ENCODE measurements at places on chromosomes 2 and 18. TPM values are rescaled to one million over a fixed set of nuclear protein-coding genes. Genes with fewer than 3 reads are reported as not detected.

GRCh38 chr18:22170421-22171257 is 1.2 kb downstream of the GATA6 start:
- no peak for DNase-seq

DNA sequence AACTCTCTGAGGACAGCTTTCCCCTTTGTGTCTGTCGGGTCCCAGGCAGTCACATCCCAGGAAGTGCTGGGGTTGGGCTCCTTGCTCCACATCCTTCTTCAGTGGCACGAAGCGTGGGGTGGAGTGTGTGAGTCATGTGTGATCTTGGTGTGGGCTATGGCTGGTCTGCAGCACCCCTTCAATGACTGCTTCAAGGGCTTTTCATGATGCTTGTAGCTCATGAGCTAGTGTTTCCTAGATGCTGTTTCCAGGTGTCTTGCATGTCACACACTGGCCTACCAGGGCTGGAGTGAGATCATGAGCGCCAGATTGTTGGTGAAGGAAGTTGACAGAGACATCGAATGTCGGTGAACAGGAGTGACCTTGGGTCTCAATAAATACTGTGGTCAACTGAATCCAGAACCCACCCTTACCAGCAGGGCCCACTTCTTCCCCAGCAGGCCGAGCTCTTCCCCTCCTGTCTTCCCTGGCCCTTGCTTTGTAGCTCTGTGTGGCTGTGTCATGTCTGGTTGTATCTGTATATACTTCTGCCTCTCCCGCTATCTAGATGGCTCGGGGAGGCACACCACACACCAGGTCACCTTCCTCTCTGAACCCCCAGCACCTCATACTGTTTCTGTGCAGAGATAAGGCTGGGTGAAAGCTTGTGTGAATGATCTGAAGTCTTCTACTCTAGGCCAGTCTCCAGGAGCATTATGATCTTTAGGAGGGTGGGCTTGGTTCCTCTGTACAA is 3.8 kb downstream of the C2orf92 start:
- no peak for DNase-seq

- no peak for DNase-seq
These were observed 18.9 kb downstream of the PTPN18 start for GRCh38 chr2:130374587-130375290.

DNA sequence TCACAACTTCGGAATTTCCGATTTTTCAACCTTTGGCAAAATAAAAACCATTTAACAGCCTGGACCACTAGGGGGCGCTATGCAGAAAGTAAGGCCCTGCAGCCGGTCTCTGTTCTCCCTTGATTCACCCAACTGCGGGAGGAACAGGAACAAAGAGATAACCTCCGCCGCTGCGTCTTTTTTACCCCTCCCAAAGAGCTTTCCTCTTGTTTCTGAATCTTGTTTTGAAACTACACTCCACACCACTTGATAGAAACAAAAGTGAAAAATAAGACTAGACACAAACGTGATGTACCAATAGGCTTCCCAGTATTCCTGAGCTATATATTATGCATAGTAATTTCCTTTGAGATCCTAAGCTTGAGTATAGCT is 231.2 kb downstream of the MYO3B start:
- DNase-seq, result no peak

TLK1 gene
- total RNA-seq, result 35.8 TPM

DNA sequence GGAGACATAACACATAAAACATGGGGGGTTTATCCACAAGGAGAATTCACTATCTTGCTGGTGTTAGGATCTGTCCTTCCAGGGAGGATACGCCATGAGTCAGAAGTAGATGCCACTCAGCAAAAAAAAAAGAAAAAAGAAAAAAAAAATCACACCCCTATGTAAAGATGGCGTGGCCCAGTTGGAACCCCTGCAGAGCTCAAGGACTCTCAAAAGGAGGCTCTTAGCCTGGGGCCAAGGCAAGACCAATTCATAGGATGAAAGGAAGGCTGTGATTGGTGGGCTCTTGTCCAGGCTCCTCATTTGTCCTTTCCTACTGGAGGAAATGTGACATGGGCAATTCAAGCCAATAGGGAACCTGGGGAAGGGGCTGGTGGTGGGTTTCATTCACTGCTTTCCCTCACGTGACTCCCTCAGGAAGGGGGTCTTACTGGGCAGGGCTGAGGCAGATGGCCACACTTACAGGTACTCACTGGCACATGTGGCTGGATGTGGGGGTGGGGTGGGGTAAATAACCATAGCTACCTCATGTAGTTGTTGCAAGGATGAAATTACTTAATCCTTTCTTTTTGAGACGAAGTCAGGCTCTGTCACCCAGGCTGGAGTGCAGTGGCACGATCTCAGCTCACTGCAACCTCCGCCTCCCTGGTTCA is 38.7 kb upstream of the HAAO start:
- DNase-seq, result peak; percentile 80

C18orf54 gene
- total RNA-seq, result 1.7 TPM

DNA sequence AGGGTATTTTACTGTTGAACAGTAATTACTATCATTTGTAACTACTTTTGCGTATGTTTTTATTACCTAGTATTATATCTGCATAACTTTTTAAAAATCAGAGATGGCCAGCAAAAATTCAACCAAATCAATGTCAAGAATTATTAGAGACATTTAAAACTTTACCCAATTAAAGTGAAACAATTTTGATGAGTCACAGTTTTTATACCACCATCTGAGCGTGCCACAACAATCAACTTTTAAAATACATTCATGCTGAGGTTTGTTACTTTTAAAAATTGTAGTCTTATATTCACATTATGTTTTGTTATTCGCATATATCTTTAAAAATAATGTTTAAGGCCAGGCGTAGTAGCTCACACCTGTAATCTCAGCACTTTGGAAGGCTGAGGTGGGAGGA is 114.9 kb downstream of the RTN4 start:
- no peak for DNase-seq

- no peak for DNase-seq
These were observed 21.2 kb downstream of the E2F6 start for GRCh38 chr2:11444737-11445136.

- no peak for DNase-seq
These were observed 824 bp downstream of the CD302 start for GRCh38 chr2:159797225-159797542.

GAL3ST2 gene
- total RNA-seq, result 0.98 TPM

- no peak for DNase-seq
These were observed 33.5 kb upstream of the ATG16L1 start for GRCh38 chr2:233217892-233218377.

GRCh38 chr2:95274291-95275150 is at the start of gene PROM2:
PROM2 (plus strand) TSS chr2:95274449; CDS start chr2:95274586, 137 bp downstream.
- no peak for DNase-seq

RPRM gene
- total RNA-seq, result 2.9 TPM

GRCh38 chr18:29373000-29373399 is 1196.1 kb upstream of the CDH2 start:
- DNase-seq, result no peak

DNA sequence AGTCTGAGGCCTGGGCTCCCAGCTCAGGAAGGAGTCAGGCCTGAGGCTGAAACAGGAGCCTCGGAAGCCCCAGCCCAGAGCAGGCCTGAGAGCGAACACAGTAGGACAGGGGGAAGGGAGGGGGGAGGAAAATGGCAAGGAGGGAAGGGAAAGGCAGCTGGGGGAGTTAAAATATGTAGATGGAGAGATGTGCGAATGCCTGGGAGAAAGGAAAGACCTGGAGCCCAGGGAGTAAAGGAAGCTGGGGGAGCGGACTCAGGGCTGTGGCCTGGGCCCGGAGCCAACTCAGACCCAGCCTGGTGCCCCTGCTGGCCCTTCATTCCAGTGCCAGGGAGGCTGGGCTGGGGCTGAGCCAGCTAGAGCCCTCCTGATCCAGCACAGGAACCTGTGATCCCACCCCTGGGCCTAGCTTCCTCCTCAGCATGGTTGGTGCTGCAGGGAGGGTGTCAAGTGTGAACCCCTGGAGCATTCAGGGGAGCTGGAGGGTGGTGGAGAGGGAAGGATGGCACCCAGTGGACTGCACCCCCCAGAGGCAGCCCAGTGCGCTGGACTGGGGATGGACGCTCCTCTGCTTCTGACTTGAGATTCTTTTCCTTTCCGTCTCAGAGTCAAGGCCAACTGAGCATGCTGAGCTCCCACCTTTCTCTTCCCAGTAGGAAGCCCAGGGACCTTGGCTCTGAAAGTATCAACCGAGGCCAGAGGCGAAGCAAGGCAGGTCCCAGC is 46.3 kb downstream of the EMX1 start:
- DNase-seq, result no peak

DNA sequence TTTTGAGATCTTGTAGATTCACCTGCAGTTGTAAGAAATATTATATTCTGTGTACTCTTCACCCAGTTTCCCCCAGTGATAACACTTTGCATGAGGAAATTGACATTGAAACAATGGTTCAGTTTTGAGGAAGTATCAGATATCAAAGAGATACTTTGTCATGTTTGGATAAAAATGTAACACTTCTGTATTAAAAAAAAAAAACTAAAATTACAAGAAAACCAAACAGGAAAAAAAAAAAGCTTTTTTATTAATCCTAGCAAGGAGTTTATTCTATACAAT is 204.0 kb downstream of the ARL4C start:
- DNase-seq, result no peak

FBXO36 gene
- 1.7 TPM for total RNA-seq

Data from vagina (tissue), 2 donors.